ENCODE measurements at places on chromosomes 11 and 22. TPM values are rescaled to one million over a fixed set of nuclear protein-coding genes. Genes with fewer than 3 reads are reported as not detected.

- H3K4me3 ChIP-seq: no peak overlapping the region
- no peaks in the 10 kb centered on the region for H3K27me3 ChIP-seq
- no peaks in the 10 kb centered on the region for H3K36me3 ChIP-seq
- H3K27ac ChIP-seq: peak overlapping the region; percentile 45
- H3K4me1 ChIP-seq: no peaks in the 10 kb centered on the region
- no peak for DNase-seq
Observed at GRCh38 chr22:33658775-33659174, 261.5 kb downstream of the LARGE1 start.

GRCh38 chr22:23696326-23696851, 5.6 kb downstream of the RGL4 start:
- DNase-seq: peak; percentile 58
- no peak overlapping the region for H3K4me3 ChIP-seq
- H3K27me3 ChIP-seq: no peaks in the 10 kb centered on the region
- H3K36me3 ChIP-seq: peaks cover 7% of the 10 kb centered on the region
- H3K27ac ChIP-seq: peak overlapping the region; percentile 86

DNA sequence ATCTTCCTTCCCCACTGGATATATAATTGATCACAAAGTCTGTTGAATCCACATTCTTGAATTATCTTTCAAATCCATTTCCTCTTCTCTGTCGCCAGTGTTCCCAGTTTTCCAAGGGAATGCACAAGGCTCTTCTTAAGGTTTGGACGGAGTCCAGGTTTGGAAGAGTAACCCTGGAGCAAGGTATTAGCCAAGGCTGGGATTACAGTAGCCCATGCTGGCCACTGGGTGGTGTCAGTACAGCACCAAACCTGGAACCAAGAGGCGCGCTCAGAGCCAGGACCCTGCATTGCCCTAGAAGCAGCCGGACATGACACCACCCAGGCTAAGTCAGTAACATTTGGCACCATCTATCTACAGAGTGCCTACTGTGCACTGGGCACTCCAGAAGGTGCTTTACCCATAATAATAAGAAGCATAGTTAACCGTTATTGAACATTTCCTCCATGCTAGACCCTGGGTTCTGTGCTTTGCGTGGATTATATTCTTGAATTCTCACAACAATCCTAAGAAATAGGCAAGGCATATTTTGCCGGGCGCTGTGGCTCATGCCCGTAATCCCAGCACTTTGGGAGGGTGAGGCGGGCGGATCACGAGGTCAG, 48.0 kb upstream of the CLPB start:
- peaks cover 4% of the 10 kb centered on the region for H3K27me3 ChIP-seq
- no peaks in the 10 kb centered on the region for H3K36me3 ChIP-seq
- no peaks in the 10 kb centered on the region for H3K4me1 ChIP-seq
- peak; percentile 54 for DNase-seq
- no peak overlapping the region for H3K27ac ChIP-seq

GRCh38 chr22:35600476-35600875, 16.7 kb downstream of the MB start:
- no peak overlapping the region for H3K4me3 ChIP-seq
- DNase-seq: no peak
- H3K27me3 ChIP-seq: no peaks in the 10 kb centered on the region
- H3K4me1 ChIP-seq: no peaks in the 10 kb centered on the region
- no peak overlapping the region for H3K27ac ChIP-seq

MMP13 gene
- polyA plus RNA-seq: not detected

DNA sequence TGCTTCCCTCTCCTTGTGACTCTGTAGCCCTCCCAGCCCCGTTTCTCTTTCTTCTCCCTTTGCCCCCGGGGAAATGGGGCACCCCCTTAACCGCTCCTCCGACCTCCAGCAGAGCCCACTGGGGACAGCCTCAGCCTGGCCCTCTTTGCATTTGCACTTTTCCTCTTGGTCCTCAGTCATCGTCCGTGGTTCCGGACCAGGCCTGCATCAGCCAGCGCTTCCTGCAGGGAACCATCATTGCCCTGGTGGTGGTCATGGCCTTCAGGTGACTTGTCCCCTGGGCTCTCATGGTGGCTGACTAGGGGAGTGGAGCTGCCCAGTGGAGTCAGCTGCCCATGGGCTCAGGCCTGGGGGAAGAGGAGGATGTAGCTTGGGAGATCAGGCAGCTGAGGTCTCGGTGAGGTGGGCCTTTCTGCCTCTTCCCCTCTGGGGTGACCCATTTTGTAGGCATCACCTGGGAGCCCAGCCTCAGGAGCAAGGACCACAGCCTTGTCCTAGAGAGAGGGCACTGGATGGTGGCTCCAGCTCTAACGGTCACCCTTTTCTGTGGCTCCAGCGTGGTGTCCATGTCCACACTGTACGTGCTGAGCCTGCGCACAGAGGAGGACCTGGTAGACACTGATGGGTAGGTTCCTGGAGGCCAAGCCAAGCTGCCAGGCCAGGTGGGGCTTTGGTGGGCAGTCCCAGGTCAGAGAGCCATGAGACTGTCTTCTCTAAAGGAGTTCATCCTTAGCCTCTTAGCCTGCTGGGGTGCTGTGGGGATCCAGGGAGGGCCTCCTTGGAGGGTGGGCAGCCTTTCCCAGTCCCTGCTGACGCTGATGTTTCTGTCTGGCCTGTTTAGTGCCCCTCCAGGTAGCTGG, 12.5 kb downstream of the TMEM258 start:
- H3K27ac ChIP-seq: no peak overlapping the region
- H3K4me1 ChIP-seq: no peaks in the 10 kb centered on the region

GRCh38 chr11:12377824-12378593, 638 bp downstream of the PARVA start:
- H3K4me1 ChIP-seq: peaks cover 15% of the 10 kb centered on the region
- H3K4me3 ChIP-seq: peak overlapping the region; percentile 36
- no peaks in the 10 kb centered on the region for H3K27me3 ChIP-seq
- DNase-seq: peak; percentile 90

GRCh38 chr11:10483174-10483573, 28.1 kb downstream of the AMPD3 start:
- H3K4me1 ChIP-seq: no peaks in the 10 kb centered on the region
- H3K4me3 ChIP-seq: no peak overlapping the region
- DNase-seq: no peak
- no peaks in the 10 kb centered on the region for H3K27me3 ChIP-seq

- H3K4me1 ChIP-seq: no peaks in the 10 kb centered on the region
- DNase-seq: no peak
- H3K27ac ChIP-seq: no peak overlapping the region
- H3K27me3 ChIP-seq: no peaks in the 10 kb centered on the region
- H3K36me3 ChIP-seq: no peaks in the 10 kb centered on the region
Observed at GRCh38 chr11:44275241-44275640, 34.7 kb downstream of the ALX4 start.

ACR gene
- polyA plus RNA-seq: not detected

- H3K27me3 ChIP-seq: no peaks in the 10 kb centered on the region
- H3K36me3 ChIP-seq: no peaks in the 10 kb centered on the region
- H3K4me3 ChIP-seq: no peak overlapping the region
- no peak for DNase-seq
Observed at GRCh38 chr11:107606141-107606540, 15.2 kb downstream of the ELMOD1 start.

- no peak overlapping the region for H3K4me3 ChIP-seq
- H3K27me3 ChIP-seq: no peaks in the 10 kb centered on the region
- peak; percentile 21 for DNase-seq
- no peak overlapping the region for H3K27ac ChIP-seq
Observed at GRCh38 chr11:105179542-105180278, 40.1 kb upstream of the CARD18 start.

GRCh38 chr11:120708511-120709183, 197.1 kb downstream of the GRIK4 start:
- DNase-seq: peak; percentile 27
- H3K27me3 ChIP-seq: peaks cover 2% of the 10 kb centered on the region
- H3K36me3 ChIP-seq: no peaks in the 10 kb centered on the region
- no peaks in the 10 kb centered on the region for H3K4me1 ChIP-seq
- no peak overlapping the region for H3K27ac ChIP-seq
- no peak overlapping the region for H3K4me3 ChIP-seq

- peaks cover 10% of the 10 kb centered on the region for H3K4me1 ChIP-seq
- DNase-seq: peak; percentile 36
- H3K36me3 ChIP-seq: no peaks in the 10 kb centered on the region
- H3K27me3 ChIP-seq: no peaks in the 10 kb centered on the region
Observed at GRCh38 chr22:28938286-28938833, 55.0 kb downstream of the ZNRF3 start.

MAPK8IP2 gene
- 0.27 TPM for polyA plus RNA-seq

DLG2 gene
- 1.6 TPM for polyA plus RNA-seq

DNA sequence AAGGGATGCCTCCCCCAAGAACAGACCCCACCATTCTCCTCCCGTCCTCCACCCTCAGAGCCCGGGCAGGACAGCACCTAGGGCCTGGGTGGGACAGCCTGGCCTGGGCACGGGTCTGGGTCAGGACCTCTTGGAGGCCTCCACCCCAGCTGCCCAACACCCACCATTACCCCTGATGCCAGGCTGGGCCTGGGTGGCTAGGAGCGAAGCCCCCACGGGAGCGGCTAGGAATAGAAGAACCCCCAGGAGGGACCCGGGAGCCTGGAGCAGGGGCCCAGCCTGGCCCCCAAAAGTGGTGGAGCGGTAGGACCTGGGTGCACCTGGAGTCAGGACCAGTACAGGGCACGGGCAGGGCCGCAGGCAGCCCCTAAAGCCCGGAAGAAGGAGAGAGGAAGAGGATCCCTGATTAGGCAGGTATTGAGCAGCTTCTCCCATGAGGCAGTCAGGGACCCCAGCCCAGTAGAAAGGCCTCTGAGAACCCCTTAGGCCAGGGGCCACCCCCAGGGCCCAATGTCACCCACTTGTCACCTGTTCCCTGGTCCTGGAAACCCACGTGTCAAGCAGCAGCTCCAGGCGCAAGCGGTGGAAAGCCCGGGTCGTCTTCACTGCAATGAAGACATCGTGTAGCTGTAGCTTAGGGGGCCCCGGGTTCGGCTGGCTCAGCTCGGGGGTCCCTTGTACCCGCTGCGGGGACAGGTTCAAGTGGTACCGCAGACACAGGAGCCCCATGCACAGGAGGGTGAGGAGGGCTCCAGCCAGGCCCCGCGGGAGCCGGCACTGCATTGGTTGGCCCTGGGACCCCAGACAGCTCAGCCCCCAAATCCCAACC, 575 bp downstream of the MFNG start:
- no peaks in the 10 kb centered on the region for H3K36me3 ChIP-seq
- H3K27ac ChIP-seq: peak overlapping the region; percentile 41
- H3K4me1 ChIP-seq: no peaks in the 10 kb centered on the region
- DNase-seq: no peak
- H3K4me3 ChIP-seq: peak overlapping the region; percentile 17
